ENCODE measurements at places on chromosomes 2 and 18. TPM values are rescaled to one million over a fixed set of nuclear protein-coding genes. Genes with fewer than 3 reads are reported as not detected.

Gene DLGAP1
- not detected for total RNA-seq

Gene KCNIP3
- total RNA-seq, result 0.29 TPM

Gene PLA2R1
- 19.9 TPM for total RNA-seq

Gene ERBB4
- total RNA-seq, result not detected

Gene SPHKAP
- not detected for total RNA-seq

Gene SNTG2
- total RNA-seq, result 2.1 TPM

Gene IL37
- not detected for total RNA-seq

Gene RIT2
- total RNA-seq, result not detected

Gene WDSUB1
- total RNA-seq, result 13.8 TPM

GRCh38 chr2:84965192-84965516, 5.8 kb upstream of the KCMF1 start:
- DNase-seq, result no peak

DNA sequence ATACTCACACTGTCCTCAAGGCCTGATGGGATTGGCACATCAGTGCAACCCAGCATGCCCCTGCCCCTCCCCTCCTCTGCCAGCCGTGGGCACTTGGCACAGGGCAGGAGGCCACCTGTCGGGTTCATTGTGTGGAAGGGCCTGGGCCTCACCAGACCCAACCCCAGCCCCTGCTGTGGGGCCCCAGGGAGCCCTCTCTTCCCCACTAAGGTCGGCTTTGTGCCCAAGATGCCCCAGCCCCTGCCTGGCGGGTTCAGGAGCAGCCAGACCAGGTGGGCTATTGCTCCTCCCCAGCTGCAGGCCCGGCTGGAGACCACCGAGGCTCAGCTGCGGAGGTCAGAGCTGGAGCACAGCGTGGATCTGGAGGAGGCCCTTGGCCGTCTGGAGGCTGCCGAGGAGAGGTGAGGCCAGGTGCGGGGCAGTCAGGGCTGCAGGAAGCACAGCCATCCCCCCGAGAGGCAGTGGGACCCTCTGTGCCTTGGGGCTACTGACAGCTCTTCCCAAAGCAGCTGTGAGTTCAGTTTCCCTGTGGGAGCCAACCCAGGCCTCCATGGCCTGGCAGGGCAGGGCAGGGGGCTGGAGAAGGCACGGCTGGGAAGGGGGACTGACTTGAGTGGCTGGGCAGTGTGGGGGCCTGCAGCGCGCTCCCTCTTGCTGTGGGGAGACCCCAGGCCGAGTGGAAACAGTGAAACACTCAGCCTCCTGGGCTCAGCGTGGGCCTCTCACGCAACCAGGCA, 16.3 kb downstream of the CROCC2 start:
- peak; percentile 74 for DNase-seq

DNA sequence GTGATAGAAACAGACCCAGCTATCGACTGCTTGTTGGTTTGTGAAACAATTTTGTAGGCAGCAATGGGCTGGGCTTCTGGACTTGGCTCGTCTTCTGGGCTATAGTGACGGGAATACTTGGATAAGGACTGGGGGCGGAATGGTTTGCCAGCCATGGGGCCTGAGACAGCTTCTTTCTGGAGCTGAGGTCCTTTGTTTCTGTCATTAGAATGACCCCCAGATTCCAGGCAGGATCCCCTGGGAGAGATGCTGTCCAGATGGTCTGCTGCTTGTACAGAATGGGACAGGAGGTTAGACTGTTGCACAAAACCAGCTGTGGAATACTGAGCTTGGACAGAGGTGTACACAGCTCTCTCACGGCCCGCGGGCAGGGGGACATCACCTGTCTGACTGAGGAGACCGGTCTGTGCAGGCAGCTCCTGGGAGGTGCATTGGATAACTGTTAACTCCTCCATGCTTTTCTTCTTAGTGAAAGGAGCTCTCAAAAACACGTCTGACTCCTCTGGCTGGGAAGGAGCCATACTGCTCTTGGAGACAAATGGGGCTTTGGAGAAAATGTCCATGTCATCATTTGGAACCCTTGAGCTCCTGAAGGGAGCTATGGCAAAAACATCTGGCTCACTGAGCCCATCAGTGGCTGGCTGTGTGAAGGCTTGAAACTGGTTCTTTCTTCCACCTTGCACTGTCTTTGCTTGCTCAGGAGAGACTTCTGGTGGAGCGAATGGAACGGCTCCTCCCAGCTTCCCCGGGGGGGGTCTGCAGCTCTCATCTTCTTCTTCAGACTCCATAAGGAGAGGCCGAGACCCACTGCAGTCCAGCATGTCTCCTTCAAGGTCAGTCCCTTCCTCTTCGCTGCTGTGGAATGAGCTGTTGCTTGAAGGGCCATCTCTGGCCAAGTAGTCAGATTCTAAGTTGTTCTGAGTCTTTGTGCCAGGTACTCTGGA, 28.6 kb upstream of the NFU1 start:
- peak; percentile 48 for DNase-seq

- DNase-seq, result no peak
These were observed 18.6 kb upstream of the CNDP1 start for GRCh38 chr18:74515620-74516231.

DNA sequence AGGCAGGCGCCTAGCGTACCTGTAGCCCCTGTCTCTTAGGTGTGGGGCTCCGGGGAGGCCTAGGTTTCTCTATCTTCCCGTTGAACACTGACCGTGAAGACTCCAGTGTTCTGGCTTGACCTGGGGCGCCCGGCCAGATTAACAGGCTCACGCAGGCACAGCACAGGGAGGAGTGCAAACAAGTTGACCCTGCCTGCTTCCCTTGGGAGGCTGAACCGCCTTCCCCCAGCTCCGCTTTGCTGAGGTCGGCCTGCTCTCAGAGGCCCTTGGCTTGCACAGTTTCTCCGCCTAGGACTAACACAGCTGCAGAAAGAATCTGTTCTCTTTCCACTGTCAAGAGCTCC, 567 bp downstream of the PCYOX1 start:
- peak; percentile 95 for DNase-seq

DNA sequence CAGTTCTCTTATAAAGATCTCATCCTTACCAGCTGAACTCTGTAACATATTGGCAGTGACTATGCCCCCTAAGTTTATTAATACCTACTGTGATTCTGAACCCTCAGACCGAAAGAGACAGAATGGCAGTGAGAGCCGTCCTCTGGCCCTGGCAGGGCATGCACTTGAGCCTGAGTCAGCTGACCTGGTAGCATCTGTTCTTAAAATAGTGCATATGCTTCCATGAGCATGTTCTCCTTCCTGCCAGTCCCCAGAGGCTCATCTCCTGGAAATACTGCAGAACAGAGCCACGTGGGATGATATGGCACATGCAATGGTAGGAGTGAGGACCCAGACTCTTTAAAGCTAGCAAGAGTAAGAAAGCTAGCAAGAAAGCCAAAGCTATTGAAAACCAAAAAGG, 59.0 kb downstream of the RASGRP3 start:
- no peak for DNase-seq

DNA sequence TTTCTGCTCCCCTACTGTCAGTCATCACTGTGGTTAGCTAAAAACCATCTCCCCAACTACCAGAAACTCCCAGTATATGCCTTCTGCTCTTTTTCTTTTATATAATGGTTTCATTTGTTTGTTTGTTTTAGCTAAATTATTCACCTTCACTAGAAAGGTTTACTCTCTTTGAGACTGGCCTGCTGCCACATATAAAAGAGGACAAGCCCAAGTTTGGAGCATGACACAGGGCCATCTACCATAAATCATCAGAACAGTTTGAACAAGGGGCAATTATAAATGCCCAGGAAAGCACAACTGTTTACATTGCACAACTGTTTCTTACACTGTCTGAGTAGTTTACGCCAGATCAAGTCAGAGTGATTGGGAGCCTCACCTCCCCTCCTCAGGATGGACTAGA, 471.0 kb upstream of the PIK3C3 start:
- DNase-seq, result no peak

DNA sequence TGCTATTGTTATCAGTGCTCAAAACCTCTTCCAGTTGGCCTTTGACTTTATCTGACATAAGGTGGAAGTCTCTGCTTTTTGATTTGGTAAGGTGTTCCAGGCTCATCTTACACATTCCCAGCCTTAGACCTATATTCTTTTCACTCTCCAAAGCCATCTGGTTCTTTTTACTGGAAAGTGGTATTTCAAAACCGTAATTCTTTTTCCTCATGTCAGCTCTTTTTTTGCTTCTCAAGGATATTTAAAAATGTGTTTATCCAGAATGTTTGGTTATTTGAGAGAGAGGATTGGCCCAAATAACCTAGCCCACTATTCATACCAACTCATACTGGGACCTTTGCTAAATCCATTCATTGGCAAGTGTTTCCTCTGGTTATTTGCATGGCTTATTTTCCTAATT, 411.2 kb upstream of the PIK3C3 start:
- DNase-seq, result no peak

GRCh38 chr2:219576505-219577388, 4.6 kb downstream of the INHA start:
- peak; percentile 73 for DNase-seq

- DNase-seq, result no peak
These were observed 46.8 kb downstream of the RNF138 start for GRCh38 chr18:32138332-32138982.

DNA sequence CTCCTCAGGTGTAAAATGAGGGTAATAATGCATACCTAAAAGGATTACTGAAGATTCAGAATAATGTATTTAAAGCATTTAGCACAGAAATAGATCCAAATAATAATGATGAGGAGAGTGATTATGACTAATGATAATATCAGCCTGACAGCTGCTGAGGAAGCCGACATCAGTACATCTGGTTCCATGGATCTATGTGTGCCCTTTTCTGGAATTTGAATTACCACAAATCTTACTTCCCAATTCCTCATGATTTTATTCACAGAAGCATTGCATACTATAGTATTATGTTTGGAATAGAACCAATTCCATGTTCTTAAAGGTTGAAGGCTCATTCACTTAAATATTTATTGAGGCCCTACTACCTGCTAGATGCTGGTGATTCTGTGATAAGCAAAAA, 248.9 kb upstream of the THUMPD2 start:
- DNase-seq, result no peak

GRCh38 chr2:40758401-40759155, 306.7 kb upstream of the SLC8A1 start:
- DNase-seq, result no peak

- no peak for DNase-seq
These were observed 10.9 kb upstream of the ADAM23 start for GRCh38 chr2:206432193-206433082.

GRCh38 chr2:3476321-3476984, 42.9 kb downstream of the ADI1 start:
- DNase-seq, result peak; percentile 25

- DNase-seq, result no peak
These were observed 35.7 kb upstream of the MAT2A start for GRCh38 chr2:85503168-85503850.

- DNase-seq, result no peak
These were observed 201.2 kb downstream of the NOL4 start for GRCh38 chr18:34023471-34023870.

DNA sequence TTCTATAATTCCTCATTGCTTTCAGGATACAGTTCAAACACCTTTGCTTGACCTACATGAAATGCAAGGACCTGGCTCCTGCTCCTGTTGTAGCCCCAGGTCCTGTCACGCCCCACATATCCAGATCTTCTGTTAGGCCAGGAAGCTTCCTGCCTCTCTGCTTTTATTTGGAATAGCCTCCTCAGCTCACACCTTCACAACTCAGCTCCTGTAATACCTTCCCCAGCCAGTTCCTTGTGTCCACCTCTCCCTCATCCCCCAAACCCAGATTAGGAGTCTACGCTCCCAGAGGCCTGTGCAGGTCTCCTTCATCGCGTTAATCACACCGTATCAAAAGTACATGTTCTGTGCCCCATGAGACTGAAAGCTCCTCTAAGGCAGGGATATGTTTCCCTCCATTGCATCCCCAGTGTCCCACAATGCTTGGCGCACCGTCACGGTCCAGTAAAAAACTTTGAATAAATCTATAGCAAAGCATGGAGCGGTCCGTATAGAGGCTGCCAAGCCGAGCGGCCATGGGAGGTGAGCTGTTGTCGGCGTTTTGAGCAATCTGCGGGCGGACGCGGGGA, 371 bp downstream of the MDH1B start:
- DNase-seq, result no peak

GRCh38 chr2:119264781-119265692, 41.4 kb downstream of the STEAP3 start:
- DNase-seq, result peak; percentile 90

GRCh38 chr2:75592030-75592429, 31.3 kb upstream of the EVA1A start:
- DNase-seq, result peak; percentile 70

- no peak for DNase-seq
These were observed 235.7 kb downstream of the AGAP1 start for GRCh38 chr2:235729557-235729947.

GRCh38 chr2:44010266-44010665, 14.5 kb upstream of the LRPPRC start:
- no peak for DNase-seq

DNA sequence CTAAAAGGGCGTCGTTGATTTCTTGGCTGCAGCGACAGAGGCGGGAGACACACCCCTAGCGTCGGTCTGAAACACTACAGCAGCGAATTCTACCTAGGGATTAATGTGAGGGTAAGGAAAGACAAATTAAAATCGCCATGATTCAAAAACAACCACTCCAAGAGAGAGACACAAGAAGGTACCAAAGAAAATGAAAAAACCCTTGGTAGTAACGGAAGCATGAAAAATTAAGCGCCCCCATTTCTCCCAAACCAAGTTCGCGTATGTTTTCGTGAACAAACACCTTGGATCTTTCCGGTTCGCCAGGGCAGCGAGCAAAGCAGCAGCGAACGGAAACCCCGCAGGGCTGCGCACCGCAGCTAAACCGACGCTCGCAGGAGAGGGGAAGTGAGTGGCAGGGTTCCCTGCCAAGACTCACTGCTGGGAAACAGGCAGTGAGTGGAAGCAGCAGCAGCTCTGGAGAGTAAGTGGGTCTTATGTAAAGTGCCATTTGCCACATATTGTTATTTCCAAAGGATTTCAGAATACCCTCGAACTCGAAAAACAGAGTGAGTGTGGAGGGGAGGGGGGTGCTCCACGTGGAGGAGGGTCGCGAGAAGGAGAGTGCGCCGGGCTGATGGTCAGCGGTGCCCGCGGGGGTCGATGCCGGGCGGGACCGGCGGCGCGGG, 1.0 kb downstream of the PPP3R1 start:
- peak; percentile 52 for DNase-seq

GRCh38 chr2:120720746-120721375, 14.8 kb upstream of the GLI2 start:
- DNase-seq, result no peak

GRCh38 chr2:170747921-170748320, 22.3 kb upstream of the ERICH2 start:
- no peak for DNase-seq

- peak; percentile 35 for DNase-seq
These were observed 179.1 kb downstream of the ZFP36L2 start for GRCh38 chr2:43047187-43047780.

DNA sequence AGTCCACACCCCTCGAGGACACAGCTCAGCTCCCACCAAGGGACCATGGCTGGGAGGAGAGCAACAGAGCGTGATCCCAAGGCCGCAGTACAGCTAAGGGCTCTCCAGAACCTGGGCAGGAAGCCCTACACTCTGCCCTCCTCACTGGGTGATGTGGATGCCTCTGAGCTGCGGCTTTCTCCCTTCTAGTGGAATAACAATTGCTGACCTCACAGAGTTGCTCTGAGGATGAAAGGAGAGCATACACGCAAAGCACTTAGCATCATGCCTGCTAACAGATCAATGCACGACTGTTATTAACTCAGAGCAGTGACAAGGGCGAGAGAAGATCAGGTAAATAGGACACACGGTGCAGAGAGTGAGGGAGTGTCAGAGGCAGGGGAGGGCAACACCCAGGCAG, 74.2 kb downstream of the ZFP36L2 start:
- DNase-seq, result no peak
